IPS-NIHi11 (cell line): ENCODE measurements at places on chromosomes 2 and 18.

- no peak for DNase-seq
These were observed 360.6 kb upstream of the HNRNPA3 start for GRCh38 chr2:176851889-176852483.

GRCh38 chr2:122152571-122152970 is 397.1 kb downstream of the TSN start:
- DNase-seq = no peak

GRCh38 chr2:124542932-124543640 is 518.0 kb downstream of the CNTNAP5 start:
- DNase-seq = no peak

GRCh38 chr18:4510160-4510559 is 55.1 kb upstream of the DLGAP1 start:
- DNase-seq = no peak

DNA sequence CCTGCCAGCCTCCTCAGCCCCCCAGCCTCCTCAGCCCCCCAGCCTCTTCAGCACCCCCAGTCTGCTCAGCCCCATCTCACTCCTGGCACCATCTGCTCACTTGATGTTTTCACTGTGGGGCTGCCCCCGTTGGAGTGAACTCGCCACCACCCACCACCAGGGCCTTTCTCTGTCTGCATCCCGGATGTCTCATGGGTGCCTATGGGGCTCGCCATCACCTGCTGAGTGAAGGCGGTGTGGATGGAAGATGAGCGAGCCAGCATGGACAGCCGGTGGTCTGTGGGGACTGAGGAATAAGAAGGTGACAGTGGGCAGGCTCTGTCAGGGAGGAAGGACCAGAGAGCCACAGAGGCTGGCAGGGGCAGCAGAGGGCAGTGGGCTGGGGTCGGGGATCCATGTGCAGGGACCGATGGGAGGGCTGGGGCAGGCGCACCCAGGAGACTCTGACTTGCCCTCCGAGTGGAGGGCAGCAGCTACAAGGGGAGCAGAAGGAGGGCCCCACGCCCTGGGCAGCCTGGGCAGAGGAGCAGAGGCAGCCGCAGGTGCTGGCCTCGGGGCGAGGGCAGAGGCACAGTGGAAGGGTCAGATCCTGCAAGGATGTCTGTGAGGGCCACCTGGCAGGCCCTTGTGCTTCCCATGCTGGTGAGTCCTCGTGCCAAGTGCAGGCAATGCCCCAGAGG is 74.7 kb upstream of the ODC1 start:
- DNase-seq = no peak

DNA sequence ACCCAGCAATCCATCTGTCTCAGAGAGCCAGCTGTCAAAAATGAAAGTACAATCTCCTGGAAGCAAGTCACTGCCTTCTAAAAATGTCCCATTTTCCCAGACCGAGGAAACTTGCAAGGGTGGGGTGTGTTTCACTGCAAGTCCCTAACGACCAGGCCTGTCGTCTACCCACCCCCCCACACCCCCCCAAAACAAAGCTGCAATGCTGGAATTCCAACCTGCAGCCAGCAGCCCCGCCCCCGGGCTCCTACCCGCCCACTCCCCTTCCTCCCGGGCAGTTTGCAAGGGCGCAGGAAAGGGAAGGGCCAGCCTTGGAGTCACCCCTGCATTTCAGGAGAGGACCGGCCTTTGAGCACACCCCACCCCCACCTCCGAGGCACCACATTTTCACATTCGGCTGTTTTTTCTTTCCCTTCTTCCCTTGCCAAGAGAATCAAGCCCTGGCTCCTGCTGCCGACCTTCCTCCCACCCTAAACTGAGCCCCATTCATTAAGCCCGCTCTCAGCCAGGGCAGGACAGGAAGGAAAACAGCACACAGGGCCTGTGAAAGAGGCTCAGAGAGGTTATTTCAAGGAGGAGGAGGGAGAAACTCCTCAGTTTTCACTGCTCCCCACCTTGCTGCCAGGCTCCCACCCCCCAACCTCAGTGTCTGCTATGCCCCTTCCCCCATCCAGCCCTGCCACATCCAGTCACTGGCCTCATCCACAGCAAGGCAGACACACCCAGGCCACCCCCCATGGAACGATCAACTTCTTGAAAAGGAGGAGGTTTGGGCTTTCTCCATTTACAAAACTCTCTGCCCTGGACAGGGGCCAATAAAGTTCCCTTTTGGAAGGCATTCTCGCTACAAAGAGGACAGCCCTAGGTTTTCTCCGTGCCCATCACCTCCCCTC is 11.3 kb downstream of the SMAD7 start:
- DNase-seq = peak; percentile 76

DNA sequence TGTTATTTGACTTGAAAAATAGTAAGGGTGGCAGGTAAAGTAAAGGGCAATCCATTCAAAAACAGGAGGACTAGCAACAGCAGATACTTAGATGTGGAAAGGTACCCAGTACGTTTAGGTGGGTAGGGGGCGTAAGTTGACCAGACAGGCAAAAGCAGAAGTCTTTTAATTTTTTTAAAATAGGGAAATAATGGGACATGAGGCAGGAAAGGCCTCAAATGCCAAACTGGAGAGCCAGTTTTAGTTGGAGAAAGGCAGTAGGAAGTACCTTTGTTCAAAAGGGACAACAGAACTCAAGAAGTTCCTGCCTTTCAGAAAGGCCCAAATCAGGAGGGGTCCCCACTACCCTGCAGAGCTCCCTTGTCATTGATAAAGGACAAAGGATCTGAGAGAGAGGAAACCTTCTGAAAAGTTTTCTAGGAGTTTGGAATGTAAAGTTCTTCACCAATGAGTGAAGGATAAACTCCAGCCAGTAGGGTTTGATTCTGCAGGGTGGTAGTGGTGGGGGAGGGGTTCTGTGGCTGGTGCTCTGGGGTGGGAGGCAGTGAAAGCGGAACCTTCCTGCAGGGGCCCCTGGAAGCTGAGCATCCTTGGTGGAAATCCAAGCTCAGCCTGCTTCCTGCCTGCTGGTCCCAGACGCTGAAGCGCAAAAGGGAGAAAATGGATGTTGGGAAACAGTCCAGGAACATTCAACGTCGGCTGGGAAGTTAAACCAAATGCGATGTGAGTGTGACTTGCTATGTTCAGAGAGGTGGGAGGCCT is 40.1 kb downstream of the TMEM17 start:
- peak; percentile 63 for DNase-seq

GRCh38 chr2:25831746-25832449 is 46.4 kb downstream of the ASXL2 start:
- no peak for DNase-seq

DNA sequence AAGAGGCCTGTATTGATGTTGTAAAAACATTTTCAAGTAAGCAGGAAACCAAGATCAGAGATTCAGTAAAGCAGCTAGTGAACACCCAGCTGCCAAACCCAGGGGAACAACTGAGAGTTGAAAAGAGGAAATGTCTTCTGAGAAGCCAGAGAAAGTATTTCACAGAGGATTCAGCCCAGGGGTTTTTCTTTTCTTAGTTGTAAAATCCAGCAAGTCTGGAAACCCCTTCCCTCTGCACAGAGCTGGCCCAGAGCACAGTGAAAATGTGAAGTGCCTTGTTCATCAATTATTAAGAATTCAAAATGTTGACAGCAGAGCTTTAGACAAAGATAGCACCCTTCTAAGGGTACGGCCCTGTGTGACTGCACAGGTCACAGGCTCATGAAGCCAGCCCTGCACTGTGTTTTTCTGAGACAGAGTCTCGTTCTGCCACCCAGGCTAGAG is 28.4 kb downstream of the AFF3 start:
- DNase-seq = no peak

DNA sequence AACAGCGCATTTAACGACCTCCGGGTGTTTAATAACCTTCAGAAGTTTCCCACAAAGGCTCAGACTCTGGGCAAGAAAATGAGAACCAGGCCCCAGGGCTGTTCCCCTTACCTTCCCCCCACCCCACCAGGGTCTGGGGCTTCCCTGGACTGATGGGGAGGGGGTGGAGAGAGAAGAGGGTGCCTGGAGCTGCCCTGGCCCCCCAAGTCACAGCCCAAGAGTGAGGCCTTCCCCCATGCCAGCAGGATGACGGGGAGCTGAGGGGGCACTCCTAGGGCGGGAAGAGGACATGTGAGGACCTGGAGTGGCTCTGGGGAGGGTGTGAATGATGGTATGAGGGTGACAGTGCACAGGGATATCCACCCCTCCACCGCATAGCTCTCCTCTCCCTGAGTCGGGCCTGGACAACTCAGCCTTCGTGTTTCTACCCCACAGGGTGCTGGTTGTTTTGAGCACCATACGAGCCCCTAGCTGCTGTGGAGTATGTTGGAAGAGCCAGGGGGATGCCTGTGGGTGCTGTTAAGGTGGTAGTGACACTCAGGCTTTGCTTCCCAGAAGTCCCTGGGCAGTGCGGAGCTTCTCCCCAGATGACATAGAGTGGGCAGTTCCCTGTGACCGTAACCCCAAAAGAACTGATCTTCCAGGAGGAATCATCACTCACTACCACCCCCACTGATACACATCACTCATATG is 3.9 kb downstream of the PKDCC start:
- DNase-seq = no peak

DNA sequence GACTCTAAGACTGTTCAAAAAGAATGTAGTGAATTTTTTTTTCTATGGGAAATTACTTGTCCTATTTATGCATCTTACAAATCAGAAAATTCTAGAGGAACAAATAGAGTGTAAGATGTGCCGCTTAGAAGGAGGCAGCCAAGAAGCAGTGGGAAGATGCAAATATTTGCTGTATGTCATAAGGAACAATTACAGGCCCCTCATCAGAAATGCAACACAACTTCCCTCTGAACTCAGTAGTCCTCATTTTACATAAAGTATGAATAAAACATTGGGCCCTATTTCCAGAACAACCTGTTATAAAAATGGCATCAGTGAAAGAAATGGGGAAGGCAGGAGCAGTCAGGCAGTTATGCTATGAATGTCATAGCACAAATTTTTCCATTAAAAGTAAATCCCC is 50.7 kb upstream of the SCG2 start:
- DNase-seq = no peak

GRCh38 chr18:26335156-26335555 is 108.9 kb downstream of the TAF4B start:
- DNase-seq = no peak

- DNase-seq = no peak
These were observed 22.4 kb upstream of the ARMC9 start for GRCh38 chr2:231176066-231176465.

DNA sequence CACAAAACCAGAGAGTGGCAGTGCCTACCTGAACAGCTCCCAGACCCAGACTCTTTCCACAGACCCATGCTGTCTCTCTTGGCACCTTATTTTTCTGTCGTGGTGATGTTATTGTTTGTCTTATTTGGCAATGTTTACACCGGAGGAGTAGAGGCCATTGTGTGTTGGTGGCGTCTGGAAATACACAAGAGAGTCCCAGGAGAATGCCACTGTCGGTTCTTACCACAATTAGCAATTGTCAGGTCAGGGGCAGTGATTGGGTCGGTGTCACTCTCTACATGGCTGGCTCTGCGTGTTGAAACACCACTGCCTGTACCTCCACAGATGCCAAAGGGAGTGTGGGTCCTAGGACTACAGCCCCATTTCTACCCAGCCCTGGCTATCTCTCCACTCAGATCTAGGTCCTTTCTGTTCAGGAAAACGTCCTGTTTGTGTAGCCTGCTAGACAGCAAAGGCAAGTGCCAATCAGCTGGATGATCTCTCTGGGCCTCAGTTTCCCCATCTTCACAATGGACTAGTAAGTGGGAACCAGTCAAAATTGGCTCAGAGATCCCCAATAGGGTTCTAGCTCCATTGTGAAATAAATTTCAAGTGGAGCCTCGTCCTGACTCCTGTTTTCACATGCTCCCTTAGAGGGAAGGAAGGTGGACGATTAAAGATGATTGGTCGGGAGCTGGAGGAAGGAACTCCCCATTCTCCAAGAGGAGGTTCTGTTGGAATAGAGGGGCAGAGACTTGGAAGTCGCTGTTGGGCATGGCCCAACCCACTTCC is 17.0 kb downstream of the EPAS1 start:
- no peak for DNase-seq

- no peak for DNase-seq
These were observed 198.2 kb downstream of the CD8B2 start for GRCh38 chr2:106685180-106685897.

GRCh38 chr18:61551586-61551985 is 218.4 kb downstream of the CDH20 start:
- DNase-seq = peak; percentile 78

DNA sequence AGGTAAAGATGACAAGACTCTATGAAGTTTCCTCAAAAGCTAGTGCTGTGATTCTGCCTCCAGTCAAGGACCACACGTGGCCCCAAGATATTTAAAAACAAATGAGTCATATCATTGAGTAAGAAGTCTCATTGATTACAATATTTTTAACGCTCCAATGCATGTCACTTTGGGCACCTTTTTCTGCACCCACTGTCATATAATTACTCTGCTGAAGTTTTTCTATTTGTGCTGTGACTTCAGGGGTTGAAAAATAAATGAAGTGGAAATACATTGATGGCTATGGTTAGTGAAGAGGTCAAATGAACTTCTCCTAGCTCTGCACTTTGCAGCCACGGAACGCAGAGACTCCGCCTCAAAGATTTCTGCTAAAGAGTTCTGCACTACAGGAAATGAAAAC is 344.3 kb upstream of the KYNU start:
- DNase-seq = no peak

- DNase-seq = no peak
These were observed 453.4 kb downstream of the BCL11A start for GRCh38 chr2:60100034-60100433.

DNA sequence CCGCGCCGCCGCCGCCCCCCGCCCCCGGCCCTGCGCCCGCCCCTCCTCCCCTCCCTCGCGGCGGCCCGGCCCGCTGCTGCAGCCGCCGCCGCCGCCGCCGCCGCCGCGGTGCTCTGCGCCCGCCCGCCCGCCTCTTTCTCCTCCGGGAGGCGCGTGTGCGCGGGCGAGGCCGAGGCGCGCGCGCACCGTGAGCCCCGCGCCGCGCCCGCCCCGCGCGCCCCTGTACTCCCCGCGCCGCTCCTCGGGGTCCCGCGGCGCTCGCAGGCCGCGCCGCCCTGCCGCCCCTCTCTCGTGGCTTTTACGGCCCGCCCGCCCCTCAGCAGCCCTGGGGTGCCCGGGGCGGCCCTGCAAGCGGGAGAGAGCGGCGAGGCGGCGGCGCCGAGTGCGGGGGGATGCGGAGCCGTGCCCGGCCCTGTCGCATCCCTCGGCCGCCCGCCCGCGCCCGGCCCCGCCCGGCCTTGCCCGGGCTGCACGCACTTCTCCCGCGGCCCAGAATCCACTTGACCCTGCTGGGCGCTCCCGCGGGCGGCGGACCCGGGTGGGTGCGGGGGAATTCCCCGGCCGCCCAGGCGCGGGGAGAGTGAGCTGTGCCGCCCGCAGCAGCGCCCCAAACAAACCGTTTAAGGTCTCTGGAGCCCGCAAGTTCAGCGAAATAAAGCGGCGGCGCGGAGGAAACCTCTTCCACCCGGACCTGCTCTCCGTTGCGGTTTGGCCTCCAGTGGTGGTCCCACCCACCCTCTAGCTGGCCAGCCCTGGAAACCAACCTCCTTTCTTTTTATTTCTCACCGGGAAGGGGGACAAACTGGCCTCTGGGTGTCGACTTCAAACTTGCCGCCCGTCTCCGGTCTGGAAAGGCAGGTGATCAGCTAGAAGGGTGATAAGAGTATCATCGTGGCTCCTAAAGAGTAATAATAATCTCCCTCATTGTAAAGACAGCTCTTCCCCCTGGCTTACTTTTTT is 37.4 kb downstream of the AFF3 start:
- peak; percentile 74 for DNase-seq
